ENCODE measurements at places on chromosomes 6 and 20. TPM values are rescaled to one million over a fixed set of nuclear protein-coding genes. Genes with fewer than 3 reads are reported as not detected.

GRCh38 chr6:33298773-33299236 lies at the start of gene RGL2:
Gene RGL2, minus strand, starts transcription at chr6:33298942. Its CDS starts 332 bp downstream, at chr6:33298610.
- peak; percentile 69 for DNase-seq

DNA sequence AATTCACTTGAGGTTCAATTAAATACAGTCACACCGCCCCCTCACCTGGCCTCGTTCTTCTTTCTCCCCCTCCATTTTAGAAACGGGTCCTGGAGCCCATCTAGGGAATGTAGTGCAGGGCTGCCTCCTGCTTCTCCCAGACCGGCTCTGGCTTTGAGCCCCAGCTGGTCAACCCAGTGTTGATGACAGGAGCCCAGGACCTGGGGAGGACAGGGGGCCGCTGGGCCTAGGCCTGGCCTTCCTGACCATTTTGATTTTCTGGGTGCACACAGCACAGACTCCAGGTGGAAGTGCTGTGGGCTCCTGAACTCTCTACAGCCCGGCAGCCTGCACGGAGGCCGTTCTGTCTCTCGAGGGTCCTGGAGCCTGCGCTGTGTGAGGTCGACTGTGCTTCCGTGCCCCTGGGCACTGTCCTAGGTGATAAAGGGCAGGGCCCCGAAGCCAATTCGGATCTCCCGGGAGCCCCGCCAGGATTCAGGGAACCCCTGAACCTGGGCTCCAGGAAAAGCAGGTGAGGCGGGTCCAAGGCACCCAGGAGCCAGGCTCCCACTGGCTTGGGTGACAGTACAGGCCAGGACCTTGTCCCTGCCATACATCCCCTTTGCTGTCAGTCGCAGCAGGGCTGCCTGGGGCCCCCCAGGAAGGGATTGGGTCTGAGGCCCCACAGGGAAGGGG lies 23.3 kb downstream of the NPEPL1 start:
- DNase-seq = no peak

SLC32A1 gene
- total RNA-seq = not detected

C6orf52 gene
- total RNA-seq = 2.2 TPM

GRCh38 chr6:139194740-139195139 lies 59.9 kb downstream of the HECA start:
- no peak for DNase-seq

APOM gene
- 1.1 TPM for total RNA-seq

BPIFB1 gene
- total RNA-seq = not detected

DNA sequence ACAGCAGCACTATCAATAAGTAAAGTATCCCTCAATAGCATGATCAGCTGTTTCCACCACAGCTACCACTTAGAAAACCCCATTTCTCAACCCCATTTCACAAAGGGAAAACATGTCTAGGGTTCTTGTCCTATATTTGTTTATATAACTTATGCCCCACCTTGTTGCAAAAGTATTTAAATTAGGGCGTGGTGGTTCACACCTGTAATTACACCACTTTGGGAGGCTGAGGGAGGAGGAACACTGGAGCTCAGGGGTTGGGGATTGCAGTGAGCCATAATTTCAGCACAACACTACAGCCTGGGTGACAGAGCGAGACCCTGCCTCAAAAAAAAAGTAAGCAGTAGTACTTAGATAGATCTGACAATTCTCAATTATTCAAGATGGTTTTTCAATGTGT lies 3.7 kb downstream of the MRPL14 start:
- no peak for DNase-seq

RFX6 gene
- total RNA-seq = not detected

SNPH gene
- 3.3 TPM for total RNA-seq

PNPLA1 gene
- not detected for total RNA-seq

DNA sequence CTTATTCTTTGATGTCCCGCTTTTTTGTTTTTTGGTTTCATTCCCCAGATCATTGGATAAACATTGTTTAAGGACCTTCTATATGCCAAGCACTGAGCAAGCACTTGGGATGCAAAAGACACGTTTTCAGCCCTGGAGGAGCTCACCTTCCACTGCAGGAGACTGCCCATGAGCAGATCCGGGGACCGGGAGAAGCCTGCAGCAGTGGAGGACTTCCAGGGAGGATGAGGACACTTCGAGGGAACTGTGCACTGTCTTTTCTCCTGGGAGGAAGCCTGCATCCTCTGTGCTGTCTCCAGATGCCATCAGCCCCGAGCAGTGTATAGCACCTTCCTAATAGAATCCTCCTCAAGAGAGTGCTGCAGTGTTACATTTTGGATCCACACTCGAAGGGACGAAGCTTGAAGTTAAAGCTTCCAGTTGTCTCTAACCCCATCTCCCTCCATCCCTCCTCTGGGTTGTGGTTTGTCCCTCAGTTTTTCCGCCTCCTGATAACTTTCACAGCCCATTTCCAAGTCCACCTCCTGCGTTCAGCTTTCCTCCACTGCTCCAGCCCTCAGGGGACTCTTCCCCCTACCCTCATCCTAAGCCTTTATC lies 5.8 kb upstream of the KCNG1 start:
- no peak for DNase-seq

DNA sequence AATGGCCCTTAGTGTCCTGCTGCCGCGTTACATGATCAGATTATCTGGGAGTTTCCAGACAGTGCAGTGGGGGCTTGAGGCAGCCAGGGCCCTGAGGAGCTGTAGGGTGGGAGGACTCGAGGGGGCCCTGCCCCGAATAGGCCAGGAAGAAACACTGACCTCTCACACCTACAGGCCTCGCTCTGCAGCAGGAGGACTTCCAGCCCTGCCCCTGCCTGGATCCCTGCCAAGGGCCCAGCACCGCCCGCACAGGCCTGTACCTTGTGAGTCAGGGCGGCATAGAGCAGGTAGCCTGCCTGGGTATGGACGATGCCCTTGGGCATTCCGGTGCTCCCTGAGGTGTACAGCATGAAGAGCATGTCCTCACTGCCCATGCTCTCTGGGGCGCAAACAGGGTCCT lies 30.1 kb upstream of the APMAP start:
- DNase-seq = no peak

TENT5A gene
- 12.0 TPM for total RNA-seq

PLCB4 gene
- total RNA-seq = 4.0 TPM

COL9A3 gene
- not detected for total RNA-seq

STMND1 gene
- total RNA-seq = not detected

GRCh38 chr6:130296854-130297253 lies 69.0 kb upstream of the TMEM200A start:
- DNase-seq = no peak

NKAIN4 gene
- not detected for total RNA-seq

GRCh38 chr6:14108571-14109410 lies 8.8 kb upstream of the CD83 start:
- no peak for DNase-seq

CCR6 gene
- total RNA-seq = not detected

DNA sequence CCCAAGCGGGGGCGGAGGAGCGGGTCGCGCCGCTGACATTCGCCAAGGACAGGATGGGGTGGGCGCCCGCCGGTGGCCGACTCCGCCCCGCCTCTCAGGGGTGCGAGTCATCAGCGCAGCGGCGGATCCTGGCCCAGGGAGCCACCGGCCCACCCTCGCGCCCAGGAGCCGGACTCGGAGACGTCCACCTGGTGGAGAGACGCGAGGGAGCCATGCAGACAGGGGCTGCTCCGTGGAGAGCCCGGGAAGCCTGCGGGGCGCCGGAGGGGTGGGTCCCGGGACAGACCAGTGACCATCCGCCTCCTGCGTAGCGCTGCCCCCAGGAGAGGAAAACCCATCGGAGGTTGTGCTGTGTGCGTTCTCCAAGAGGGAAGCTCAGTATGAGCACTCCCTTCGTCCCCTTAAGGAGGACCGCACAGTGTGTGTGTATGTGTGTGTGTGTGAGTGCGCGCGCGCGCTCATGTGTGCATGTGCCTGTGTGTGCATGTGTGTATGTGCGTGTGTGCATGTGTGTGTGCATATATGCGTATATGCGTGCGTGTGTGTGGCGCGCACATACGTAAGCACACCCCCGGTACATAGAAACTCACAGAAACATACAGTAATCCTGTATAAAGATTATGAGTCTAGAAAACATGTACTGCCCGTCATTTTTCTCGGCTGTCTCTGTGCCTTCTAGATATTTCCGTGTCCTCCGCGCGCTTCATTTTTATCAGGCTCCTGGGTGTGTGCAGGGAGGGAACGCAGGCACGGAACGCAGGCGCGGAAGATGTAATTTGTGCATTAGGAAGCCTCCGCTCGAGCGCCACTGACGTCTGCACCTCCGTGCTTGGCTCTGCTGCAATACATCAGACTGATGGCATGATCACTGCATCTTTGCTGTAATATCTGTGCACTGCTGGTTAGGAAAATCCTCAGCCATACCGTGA lies 158.9 kb downstream of the TBXT start:
- DNase-seq = peak; percentile 47

- no peak for DNase-seq
These were observed 46.7 kb downstream of the SERAC1 start for GRCh38 chr6:158121335-158121734.

DNA sequence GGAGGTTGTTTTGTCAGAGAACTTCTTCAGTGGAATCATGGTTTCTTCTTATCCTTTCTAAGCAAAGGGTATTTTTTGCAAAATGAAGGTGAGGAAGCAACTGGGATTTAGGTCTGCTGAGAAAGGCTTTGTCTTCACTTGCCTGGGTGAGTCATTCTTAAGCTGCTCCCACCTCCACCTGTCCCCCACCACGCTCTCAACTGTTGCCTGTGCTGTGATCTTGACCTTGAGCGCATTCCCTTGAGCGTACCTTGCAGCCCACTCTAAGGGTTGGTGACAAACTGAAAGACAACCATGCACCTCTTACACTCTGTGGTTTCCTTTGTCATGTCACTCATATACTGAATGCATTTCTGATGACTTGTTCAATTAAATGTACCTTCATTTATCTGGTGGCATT lies 641.1 kb downstream of the RNF144B start:
- DNase-seq = no peak

GRCh38 chr6:100363651-100364050 lies 101.1 kb downstream of the SIM1 start:
- DNase-seq = no peak

GRCh38 chr20:63086421-63087235 lies 79.9 kb upstream of the BHLHE23 start:
- DNase-seq = no peak

DNA sequence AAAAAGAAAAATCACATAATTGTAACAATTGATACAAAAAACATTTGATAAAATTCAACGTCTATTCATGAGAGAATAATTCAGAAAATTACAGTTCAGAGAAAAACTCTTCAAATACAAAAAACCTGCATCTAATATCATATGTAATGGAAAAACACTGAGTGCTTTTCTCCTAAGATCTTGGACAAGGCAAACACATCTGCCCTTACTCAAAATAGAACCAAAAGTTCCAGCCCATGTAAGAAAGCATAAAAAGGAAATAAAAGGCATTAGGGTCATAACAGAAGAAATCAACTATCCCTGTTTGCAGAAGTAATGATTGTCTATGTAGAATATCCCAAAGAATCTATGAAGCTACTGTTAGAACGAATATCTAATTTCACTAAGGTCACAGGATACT lies 721.4 kb downstream of the RFPL4B start:
- DNase-seq = no peak

DNA sequence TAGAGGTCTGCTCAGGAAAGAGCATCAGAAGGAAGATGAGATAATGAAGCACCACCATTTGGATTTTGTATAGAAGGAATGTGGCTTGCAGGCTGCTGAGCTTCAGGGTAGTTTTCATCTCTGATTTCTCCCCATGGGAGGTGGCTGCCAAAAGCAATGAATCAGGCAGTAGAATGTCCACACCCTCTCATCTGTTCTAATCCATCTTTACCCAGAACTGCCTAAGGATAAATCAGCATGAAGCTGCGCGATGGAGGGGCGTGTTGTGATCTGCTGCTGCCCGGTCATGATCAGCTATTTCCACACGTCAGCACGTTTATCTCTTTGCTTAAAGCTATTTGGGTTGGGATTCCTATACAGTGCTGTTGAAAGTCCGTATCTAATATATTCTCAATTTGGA lies 295.4 kb downstream of the FOXA2 start:
- no peak for DNase-seq

DNA sequence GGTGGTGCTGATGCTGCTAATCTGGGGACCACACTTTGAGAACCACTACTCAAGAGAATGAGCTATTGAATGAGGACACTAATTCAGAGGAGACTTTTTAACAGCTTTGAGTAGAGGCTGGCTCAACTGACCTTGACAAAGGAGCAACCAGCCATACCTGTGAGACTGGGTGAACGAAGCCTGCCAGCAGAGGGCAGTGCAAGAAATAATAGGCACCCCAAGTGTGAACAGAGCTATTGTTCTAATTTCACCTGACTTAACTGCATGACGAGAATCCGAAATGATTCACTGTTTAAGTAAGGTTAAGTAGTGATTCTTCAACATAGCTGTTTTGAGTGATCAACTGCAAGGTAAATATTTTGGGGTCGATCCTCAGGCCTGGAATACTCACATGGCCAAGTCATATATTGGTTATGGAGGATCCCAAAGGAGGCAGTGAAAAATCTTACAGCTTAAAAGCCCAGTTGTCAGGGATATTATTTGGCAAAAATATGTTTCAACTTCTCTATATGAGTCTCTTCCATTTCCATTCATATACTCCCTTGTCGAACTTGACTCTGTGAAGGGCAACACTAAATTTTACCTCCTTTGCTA lies 550.5 kb upstream of the MARCKS start:
- peak; percentile 45 for DNase-seq

- no peak for DNase-seq
These were observed 42.3 kb downstream of the TBPL1 start for GRCh38 chr6:133995296-133995695.

GRCh38 chr6:148681666-148682065 lies 65.2 kb upstream of the UST start:
- DNase-seq = no peak

CCM2L gene
- not detected for total RNA-seq

DNA sequence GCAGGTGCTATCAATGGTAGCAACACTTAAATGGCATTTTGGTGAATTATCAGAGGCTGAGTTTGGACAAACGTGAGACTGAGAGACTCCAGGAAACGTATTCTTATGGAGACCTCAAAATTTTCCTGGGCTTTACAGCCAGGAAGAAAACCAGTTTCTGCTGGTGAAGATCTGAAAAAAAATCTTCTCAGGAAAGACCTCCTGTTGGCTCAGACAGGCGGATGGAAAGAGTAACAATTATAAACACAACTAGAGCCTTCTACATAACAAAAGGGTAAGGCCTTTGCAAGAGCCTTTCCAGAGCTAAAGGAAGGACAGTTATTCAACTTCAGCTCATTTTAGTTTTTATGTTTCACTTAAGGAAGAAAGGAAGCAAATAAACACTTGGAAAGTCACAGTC lies 274.4 kb downstream of the THBS2 start:
- DNase-seq = no peak

DNA sequence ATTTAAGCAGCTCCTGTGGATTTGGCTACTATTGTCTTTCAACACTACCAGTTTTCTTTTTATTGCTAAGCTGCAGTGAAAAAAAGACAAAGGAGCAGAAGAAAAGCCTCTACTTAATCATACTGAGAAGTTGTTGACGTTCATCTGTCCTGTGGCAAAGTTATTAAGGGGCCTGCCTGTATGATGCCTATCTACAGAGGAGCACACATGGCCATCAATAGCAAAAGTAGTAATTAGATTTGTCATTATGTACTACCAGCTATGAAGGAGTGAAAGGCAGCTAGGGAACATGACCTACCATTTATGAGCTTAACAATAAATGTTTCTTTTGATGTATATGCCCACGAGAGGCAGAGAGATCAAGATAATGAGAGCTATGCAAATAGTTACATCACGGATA lies 620.9 kb downstream of the PHF3 start:
- no peak for DNase-seq

- DNase-seq = no peak
These were observed 157.9 kb downstream of the BTBD9 start for GRCh38 chr6:38481851-38482250.

TMEM244 gene
- total RNA-seq = not detected

TAF4 gene
- total RNA-seq = 7.1 TPM

- DNase-seq = no peak
These were observed 288.7 kb upstream of the FOXQ1 start for GRCh38 chr6:1023229-1023628.
